ENCODE measurements at places on chromosomes 1 and 21.
A peak's percentile ranks its signal among the peaks of the same experiment; 100 is the strongest.

DNA sequence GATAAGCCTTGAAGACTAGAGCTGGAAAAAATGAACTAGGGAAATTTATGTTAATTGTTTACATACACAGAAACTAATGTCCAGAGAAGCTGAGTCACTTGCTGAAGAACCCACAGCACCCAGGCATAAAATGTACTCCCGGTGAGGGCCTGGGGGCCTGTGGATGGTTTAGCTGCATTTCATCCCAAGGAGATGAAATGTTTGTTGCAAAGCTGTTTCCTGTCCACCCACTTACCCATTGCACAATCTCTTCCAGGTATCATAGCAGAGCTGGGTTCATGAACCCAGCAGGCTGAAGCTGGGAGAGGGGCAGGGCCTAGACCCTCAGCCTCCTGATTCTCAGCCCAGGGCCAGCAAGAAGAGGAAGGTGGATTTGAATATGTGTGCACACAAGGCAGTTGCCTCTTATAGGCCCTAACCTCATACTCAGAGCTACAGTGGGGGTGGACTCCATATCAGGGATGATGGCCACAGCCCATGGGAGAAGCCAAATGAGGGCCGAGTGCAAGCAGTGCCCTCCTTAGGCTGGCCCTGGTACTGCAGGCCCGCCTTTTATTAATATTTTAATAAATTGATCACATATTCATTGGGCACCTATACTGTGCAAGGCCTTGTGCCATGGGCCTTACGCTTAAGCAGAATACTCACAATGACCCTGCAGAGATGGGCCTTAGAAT is 110.8 kb downstream of the LACTBL1 start:
- peak; percentile 92 for DNase-seq

DNA sequence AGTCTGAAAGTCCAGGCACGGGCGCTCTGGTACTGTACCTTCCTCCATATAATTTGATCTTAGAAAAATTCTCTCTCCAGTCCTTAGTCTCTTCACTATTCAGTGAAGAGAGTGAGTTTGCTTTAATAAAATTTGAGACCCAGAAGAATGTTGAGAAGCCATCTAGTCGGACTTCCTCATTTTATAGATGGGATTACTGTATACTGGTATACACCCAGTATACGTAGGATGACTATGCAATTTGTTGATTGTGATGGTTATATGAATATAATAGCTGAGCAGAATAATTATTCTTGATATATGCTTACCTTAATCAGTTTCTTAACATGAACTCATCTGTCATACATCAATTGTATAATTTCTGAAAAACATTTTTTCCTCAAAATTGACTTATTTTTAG is 328.0 kb upstream of the B3GALT2 start:
- DNase-seq = no peak

GRCh38 chr1:173383351-173383750 is 93.8 kb upstream of the PRDX6 start:
- peak; percentile 28 for DNase-seq

DNA sequence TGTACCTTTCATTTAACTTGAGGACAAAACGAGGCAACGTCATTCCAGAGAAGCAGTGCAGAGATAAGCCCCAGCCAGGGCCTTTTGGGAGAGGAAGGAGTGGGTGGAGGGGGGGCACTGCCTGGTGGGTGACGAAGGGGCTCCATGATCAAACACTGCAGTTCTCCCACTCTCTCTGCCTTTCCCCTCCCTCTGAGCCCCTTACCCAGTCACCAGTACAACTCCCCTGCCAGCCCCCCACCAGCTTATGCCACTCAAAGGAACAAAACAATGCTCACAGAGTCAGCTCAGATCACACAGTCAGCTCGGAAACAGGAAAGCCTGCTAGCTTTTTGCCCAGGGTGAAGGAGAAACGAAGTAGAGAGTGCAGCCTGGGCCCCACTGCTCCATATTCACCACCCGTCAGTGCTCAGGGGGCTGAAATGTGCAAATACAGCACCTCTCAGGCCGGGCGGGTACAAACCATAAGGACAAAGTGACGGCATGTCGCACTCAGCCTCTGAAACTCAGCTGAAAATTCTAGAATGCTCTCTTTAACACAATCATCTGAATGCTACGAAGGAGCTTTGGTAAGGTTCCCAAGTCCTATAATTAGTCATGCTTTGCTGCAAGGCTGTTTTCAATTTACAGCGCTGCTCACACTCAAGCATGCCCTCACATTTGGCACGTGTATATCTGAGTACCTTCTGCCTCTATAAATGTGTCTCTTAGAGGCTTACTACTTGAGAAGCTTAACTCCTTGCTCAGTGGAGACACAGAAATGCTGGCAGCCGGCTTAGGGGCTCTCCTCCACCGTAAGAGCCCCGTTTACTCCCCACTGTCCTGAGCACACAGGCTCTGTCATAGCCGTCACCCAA is 65.8 kb upstream of the RAB4A start:
- peak; percentile 75 for DNase-seq

DNA sequence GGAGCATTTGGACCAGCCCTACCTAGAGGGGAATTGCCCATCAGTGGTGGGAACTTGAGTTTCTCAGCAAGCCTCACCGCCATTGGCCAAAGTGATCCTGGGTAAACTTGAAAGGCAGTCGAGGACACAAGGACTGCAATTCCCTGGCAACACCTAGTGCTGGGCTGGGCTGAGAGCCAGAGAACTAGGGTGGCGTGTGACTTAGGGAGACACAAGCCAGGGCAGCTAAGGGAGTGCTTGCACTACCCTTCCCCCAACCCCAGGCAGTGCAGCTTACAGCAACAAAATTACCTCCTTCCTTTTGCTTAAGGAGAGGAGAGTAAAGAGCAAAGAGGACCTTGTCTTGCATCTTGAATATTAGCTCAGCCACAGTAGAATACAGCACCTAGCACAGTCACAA is 176.9 kb upstream of the PRMT6 start:
- no peak for DNase-seq

- no peak for DNase-seq
Observed at GRCh38 chr1:208054485-208054884, 143.6 kb upstream of the CD34 start.

GRCh38 chr1:87940421-87940820 is 611.7 kb downstream of the LMO4 start:
- DNase-seq = no peak

- no peak for DNase-seq
Observed at GRCh38 chr1:204990059-204990664, 52.9 kb upstream of the CNTN2 start.

GRCh38 chr1:46072975-46073374 is 59.5 kb downstream of the PIK3R3 start:
- DNase-seq = peak; percentile 22

- peak; percentile 50 for DNase-seq
Observed at GRCh38 chr1:212311836-212312497, 26.8 kb downstream of the PPP2R5A start.

- DNase-seq = no peak
Observed at GRCh38 chr1:153515504-153516394, 20.0 kb downstream of the S100A6 start.

GRCh38 chr1:113297749-113298148 is 92.6 kb upstream of the MAGI3 start:
- no peak for DNase-seq
